ENCODE measurements at places on chromosomes 6 and 20. TPM values are rescaled to one million over a fixed set of nuclear protein-coding genes. Genes with fewer than 3 reads are reported as not detected.

Gene SNPH
- total RNA-seq, result 2.1 TPM

Gene VSTM2L
- not detected for total RNA-seq

Gene TFAP2A
- not detected for total RNA-seq

Gene RFX6
- not detected for total RNA-seq

Gene ZNF311
- total RNA-seq, result 0.65 TPM

Gene ELOVL2
- total RNA-seq, result not detected

Gene ADGB
- total RNA-seq, result 0.32 TPM

Gene PTCRA
- total RNA-seq, result not detected
